Stimulated activated CD8-positive, alpha-beta memory T cell treated with anti-CD3 and anti-CD28 coated beads, Interleukin-15, amount 100 ng/mL, for 24 hours (primary cell): ENCODE measurements at places on chromosomes 7 and 10.

DNA sequence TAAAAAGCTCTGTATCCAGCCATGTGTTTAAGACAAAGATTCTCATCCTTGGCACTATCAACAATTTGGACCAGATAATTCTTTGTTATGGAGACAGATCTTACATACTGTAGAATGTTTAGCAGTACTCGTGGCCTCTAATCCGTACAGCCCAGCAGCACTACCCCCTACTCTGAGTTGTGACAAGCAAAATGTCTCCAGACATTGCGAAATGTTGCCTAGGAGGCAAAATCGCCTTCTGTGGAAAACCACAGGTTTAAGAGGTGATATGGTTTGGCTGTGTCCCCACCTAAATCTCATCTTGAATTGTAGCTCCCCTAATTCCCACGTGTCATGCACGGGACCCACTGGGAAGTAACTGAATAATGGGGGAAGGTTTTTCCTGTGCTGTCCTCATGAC lies 186.7 kb downstream of the CHCHD3 start:
- DNase-seq: no peak

DNA sequence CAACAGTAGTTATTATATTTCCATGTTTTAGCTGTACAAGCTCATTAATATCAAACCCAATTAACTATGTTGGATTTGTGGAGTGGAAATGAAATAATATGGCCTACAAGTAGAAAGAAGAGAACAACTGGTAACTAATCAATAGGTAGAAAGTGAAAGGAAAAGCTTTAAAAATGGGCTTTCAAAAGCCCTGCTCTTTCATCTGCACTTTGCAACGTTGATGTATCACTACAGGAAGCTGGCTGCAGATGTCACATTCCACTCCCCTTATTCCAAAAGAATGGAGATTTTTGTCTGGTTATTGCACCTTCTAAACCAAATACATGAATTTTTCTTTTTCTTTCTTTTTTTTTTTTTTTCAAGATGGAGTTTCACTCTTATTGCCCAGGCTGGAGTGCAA lies 11.7 kb upstream of the MKI67 start:
- no peak for DNase-seq

GRCh38 chr7:36400606-36401005 lies 10.9 kb downstream of the ANLN start:
- DNase-seq: no peak

- no peak for DNase-seq
Measured at GRCh38 chr7:320297-320696, 30.3 kb downstream of the FOXL3 start.

DNA sequence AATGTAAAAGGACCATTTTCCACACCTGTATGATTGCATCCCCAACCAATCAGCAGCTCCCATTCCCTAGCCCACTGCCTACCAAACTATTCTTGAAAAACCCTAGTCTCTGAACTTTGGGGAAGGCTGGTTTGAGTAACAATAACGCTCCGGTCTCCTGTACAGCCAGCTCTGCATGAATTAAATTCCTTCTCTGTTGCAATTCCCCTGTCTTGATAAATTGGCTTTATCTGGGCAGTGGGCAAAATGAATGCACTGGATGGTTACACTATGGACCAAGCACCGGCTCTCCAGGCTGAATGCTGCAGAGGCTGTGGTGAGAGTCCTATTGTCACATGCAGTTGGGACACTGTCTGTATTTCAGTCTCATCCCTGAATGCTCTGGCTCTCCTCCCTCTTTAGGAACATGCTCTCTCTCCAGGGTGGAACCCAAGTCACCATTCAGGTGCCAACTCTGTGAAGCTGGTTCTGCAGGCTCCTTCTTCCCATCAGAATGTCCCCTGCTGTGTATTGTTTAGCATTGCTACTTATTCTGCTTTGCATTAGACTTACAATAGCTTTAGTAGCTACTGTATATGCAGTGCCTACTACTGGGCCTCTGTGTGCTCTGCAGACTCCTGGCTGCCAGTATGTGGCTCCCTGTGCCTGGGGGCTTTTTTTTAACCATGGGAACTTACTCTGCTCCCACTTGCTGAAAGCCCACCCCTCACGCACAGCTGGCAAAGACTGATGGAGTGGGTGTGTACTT lies 6.9 kb downstream of the CCL24 start:
- DNase-seq: no peak

DNA sequence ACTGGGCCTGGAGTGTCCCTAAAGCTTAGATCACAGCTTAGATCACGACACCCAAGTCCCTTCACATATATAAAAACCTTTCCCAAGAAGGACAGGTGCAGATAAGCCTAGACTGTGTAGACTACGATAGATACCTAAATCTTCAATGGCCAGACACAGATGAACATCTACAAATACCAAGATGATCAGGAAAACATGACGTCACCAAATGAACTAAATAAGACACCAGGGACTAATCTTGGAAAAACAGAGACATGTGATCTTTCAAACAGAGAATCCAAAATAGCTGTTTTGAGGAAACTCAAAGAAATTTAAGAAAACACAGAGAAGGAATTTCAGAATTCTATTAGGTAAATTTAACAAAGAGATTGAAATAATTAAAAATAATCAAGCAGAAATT lies 1082.6 kb upstream of the PHF14 start:
- no peak for DNase-seq

- DNase-seq: no peak
Measured at GRCh38 chr10:131577178-131577555, 265.6 kb upstream of the TCERG1L start.

- DNase-seq: no peak
Measured at GRCh38 chr10:110425684-110426293, 71.9 kb upstream of the DUSP5 start.

DNA sequence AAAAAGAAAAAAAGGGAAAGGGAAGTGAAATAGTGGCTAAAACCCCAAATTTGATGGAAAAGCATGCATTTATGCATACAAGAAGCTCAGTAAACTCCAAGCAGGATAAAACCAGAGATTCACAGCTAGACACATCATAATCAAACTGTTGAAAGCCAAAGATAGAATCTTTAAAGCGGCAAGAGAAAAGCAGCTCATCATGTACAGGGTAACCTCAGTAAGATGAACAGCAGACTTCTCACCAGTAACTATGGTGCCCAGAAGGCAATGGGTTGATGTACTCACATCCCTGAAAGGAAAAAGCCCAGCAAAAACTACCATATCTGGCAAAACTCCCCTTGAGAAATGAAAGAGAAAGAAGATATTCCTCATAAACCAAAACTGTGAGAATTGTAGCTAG lies 60.4 kb downstream of the TPST1 start:
- DNase-seq: no peak
